Progenitor cell of endocrine pancreas (in vitro differentiated cells): ENCODE measurements at places on chromosomes 3 and 15.
A peak's percentile ranks its signal among the peaks of the same experiment; 100 is the strongest.

DNA sequence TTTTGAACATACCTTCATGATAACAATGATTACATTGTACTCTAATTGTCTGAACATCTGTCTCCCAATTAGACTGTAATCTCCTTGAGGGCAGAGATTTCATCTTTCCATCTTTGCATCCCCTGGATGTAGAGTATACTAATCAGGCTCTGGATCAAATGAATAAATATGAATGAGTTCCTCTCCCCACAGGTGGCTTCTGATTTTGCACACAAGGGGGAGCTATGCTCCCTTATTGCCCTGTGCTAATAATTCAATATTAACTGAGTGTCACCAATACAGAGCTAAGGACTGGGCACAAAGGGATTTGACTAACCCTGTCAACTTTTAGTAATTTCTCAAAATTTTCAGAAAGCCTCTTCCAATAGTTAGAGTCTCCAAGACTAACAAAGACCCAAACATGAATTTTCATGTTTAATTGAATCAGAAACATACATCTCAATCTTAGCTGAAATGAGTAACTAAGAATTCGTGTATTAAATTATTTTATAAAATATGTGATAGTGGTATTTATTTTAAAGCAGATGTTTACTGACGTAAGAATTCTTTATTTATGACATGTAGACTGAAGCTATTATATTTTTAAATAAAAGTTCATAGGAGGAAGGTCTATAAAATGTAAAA, 3.0 kb downstream of the DUOXA1 start:
- peaks cover 79% of the 10 kb centered on the region for H3K27me3 ChIP-seq
- no peak overlapping the region for H3K27ac ChIP-seq
- no peak overlapping the region for H3K4me3 ChIP-seq
- no peaks in the 10 kb centered on the region for H3K36me3 ChIP-seq
- DNase-seq: no peak

DNA sequence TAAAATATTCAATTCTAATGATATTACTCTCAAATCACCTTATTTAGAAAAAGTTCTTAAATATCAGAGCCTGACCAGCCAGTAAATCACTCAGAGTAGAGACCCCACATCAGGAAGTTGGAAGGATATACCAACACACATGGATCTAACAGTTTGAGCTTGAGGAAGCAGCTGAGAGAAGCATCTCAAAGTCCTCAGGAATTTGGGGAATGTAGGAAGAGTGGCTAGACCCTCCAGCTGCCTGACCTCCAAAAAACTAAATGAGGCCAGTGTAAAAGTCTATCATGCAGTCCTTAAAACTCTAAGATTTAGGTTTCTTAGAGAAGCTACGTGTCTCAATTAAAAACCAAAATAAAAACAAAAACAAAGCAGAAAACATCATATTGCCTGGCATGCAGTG, 55.4 kb downstream of the SETD2 start:
- no peak overlapping the region for H3K4me3 ChIP-seq
- DNase-seq: no peak

GRCh38 chr15:100880139-100880896, 687 bp downstream of the ALDH1A3 start:
- no peaks in the 10 kb centered on the region for H3K36me3 ChIP-seq
- no peak overlapping the region for H3K27ac ChIP-seq
- peak overlapping the region; percentile 65 for H3K4me3 ChIP-seq
- peaks cover 87% of the 10 kb centered on the region for H3K27me3 ChIP-seq
- H3K4me1 ChIP-seq: peaks cover 6% of the 10 kb centered on the region
- no peak for DNase-seq

GRCh38 chr3:17945799-17946399, 203.5 kb upstream of the TBC1D5 start:
- H3K36me3 ChIP-seq: peaks cover 2% of the 10 kb centered on the region
- DNase-seq: no peak
- no peak overlapping the region for H3K27ac ChIP-seq
- peaks cover 55% of the 10 kb centered on the region for H3K4me1 ChIP-seq

GRCh38 chr15:94250801-94251200, 19.4 kb downstream of the MCTP2 start:
- H3K36me3 ChIP-seq: no peaks in the 10 kb centered on the region
- no peak overlapping the region for H3K4me3 ChIP-seq
- no peak for DNase-seq
- H3K4me1 ChIP-seq: peaks cover 6% of the 10 kb centered on the region

GRCh38 chr3:14458434-14459275, 56.2 kb downstream of the SLC6A6 start:
- DNase-seq: no peak
- H3K27me3 ChIP-seq: no peaks in the 10 kb centered on the region
- H3K4me3 ChIP-seq: no peak overlapping the region
- peak overlapping the region; percentile 10 for H3K27ac ChIP-seq

- no peak overlapping the region for H3K27ac ChIP-seq
- peaks cover 14% of the 10 kb centered on the region for H3K4me1 ChIP-seq
- no peaks in the 10 kb centered on the region for H3K27me3 ChIP-seq
These were observed 25.1 kb downstream of the WDR73 start for GRCh38 chr15:84629033-84629432.
